ENCODE measurements at places on chromosomes 1 and 21.

- DNase-seq, result no peak
Measured at GRCh38 chr1:110484801-110485200, 33.9 kb downstream of the PROK1 start.

GRCh38 chr1:68121536-68121935, 71.1 kb upstream of the DIRAS3 start:
- DNase-seq, result no peak

GRCh38 chr1:205715628-205716027, 34.4 kb downstream of the NUCKS1 start:
- no peak for DNase-seq

DNA sequence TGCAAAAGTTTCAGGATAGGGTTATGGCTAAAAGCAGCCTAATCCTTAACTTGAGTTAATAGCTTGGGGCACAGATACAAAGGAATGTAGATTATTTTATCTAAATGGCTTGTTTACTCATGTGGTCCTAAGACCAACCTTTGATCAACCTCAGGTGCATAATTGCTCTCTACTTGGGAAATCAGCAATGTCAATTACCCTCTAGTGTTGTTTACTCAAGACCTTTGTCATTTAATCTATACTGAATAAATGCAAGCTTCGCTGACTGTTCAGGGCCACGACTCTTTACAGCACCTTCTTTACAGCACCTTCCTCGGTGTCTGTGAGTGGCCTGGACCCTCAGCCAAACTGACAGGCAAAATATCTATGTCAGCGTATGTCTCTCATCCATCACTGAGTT, 217.5 kb upstream of the MAP1LC3C start:
- DNase-seq, result no peak

Measured in HEK293T (cell line).